HFFc6 (cell line): ENCODE measurements at places on chromosomes 16 and 17. TPM values are rescaled to one million over a fixed set of nuclear protein-coding genes. Genes with fewer than 3 reads are reported as not detected.

GRCh38 chr17:83104577-83105505 is 25.4 kb downstream of the METRNL start:
- no peak for DNase-seq

GRCh38 chr17:56596691-56597494 is 3.4 kb downstream of the NOG start:
- no peak for DNase-seq

The KCNJ18 gene
- not detected in 2 replicates for total RNA-seq

DNA sequence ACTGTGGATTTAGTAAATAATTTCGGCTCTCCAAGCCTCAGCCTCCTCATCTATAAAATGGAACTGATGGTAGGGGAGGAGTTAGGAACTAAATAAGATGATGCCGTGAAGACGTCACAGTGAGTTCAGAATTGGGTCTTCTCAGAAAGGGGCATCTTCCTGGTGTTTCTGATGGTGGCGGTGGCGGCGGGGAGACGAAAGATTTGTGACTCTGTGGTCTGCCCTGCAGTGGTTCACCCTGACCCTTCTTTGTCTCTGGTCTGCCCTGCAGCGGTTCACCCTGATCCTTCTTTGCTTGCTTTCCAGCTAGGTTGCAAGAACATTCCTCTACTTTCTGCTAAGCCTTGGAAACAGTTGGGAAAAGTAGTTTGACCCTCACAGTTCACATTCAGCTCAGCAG is 34.3 kb downstream of the WFDC1 start:
- DNase-seq: no peak

- no peak for DNase-seq
These were observed 10.6 kb downstream of the CA10 start for GRCh38 chr17:52147872-52148271.

GRCh38 chr17:8466873-8467272 is 31.2 kb downstream of the NDEL1 start:
- no peak for DNase-seq

The KRTAP2-3 gene
- total RNA-seq: 39.8 to 126 TPM (median 90.0 TPM) in 3 replicates

DNA sequence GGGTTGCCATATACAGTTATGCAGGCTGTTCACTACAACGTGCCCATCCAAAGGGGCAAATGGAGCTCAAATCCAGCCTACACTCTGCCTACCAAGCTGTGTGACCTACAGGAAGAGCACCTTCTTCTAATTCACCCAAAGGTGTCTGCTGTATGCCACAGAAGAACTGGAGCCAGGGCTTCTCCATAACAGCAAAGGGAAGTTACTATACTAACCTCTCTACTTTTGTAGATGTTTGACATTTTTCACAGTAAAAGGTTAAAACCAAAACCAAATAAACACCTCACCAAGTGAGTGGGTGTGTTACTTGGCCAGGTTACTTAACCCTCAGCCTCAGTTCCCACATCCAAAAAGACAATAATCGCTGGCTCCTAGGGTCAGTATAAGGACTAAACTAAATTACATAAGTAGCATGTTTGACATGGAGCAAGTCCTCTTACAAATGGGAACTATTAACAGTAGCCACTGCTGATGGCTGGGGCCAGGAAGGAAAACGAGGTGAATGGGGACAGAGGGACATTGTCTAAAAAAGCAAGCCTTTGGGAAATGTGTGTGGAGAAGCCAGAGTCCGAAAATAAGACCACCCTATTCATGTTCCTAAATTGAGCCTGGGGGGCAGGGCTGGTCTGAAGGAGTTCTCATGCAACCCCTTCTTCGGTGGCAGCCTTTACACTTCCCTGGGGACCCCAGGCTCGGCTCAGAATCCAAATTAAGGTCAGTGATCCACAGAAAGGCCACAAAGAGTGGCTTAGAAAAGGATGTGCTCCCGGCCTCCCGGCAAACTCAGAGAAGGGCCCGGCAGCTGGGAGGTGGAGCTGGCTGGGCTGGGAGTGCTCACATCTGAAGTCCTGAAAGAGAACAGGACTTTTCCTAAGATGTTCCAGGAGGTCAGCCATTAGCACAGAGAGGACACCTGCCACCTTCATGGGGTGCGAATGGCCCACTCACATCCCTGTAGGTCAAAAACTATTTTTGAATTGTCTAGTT is 13.5 kb downstream of the CUEDC1 start:
- no peak for DNase-seq
